Stimulated activated CD8-positive, alpha-beta memory T cell treated with anti-CD3 and anti-CD28 coated beads, Interleukin-15, amount 100 ng/mL, for 24 hours (primary cell): ENCODE measurements at places on chromosomes 11 and 22.

DNA sequence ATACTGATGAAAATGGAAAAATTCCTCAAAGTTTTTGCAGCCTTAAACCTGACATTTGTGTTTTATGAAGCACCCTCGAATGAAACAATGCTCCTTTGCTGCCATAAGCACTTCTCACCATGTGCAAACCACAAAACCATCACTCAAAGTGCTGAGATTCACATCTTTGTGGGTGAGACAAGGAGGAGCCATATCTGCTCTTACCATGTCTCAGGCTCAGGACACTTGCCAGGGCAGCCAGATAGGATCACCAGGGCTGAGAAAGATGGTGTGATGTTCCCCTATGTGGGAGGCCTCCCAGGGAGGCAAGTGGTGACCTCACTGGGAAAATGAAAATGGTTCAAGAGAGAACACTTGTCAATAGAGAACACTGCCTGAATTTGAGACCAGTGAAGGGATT, 120.4 kb downstream of the CCDC34 start:
- DNase-seq, result no peak

DNA sequence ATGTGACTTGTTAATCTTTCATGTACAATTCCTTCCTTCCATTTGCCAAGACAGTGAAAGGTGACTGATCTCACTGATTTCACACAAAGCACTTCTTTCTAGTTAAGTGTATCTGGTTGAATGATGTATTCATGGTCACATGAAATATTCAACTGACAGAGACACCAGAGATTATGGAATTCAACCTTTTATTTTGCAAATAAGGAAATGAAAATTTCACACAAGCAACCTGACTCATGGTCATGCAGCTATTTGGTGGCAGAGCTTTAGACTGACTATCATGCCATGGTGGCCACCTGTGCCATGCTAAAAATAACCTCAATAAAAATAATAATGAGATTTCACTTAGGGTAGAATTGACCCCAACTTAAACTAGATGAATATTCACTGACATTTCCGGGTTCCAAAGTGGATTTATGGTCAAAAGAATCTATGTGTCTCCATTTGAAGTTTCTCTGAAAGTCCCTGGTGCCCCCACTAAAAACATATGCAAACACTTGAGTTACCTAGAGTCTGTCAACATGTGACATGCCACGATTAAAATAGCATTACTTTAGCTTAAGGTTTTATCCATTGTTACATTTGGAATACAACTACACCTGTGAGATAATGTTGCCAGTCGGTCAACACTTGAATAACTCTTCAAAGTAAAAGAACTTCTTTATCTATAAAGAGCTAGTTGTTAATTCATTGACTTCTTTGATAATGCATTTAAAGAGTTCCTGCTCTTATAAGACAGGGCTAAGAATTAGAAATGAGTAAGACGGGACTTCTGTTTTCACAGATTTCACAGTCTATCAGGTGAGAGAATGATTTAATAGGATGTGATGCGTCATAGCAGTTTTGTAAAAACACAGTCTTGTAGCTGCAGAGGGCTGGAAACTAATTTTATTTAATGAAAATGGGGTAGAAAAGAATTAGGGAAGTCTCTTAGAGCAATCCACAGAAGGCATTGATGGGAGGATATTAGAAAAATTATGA, 94.6 kb upstream of the OR9G4 start:
- DNase-seq, result no peak

DNA sequence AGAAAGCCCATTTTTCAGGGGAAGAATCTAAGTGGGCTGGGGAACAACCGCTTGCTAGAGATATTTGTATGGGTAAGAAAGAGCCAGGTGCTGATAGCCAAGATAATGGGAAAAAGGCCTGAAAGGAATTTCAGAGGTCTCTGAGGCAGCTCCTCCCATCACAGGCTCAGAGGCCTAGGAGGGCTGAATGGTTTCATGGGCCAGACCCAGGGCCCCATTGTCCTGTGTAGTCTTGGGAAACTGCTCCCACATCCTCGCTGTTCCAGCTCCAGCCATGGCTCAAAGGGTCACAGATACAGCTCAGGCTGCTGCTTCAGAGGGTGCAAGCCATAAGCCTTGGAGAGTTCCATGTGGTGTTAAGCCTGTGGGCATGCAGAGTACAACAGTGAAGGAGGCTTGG, 73.2 kb upstream of the ARHGAP20 start:
- DNase-seq, result no peak

DNA sequence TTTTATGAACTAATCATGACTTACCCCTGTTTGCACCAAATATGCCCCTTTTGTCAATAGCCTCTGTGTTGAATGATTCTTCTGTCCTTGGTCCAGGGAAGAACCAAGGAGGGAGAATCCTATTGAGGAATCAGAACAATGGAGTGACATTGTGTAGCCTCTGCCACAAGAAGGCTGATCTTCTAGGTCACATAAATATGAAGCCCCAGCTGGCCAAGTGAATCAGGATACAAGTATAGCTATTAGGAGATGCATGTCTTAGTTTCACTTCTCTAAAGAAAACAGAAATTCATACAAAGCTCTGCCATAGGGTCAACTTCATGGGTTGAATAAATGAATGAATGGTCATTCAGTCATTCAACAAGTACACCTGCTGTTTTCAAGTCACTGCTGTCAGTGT, 118.2 kb upstream of the BLID start:
- DNase-seq, result no peak

DNA sequence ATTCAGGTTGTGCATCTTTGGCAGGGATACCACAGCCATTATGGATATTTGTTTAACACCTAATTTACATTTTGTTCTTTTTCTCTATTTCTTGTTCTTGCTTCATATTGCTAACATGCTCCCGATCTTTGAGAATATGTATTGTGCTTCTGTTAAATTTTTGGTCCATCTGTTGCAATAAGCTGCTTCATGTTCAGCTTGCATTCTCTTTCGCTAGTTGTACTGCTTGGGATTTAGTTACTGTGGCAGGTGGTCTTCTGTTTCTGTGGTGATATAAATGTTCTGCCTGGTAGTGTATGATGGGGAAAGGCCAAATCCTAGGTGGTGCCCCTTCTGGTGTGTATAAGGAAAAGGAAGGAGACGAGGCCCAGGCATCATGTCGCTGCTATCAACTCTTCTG, 140.2 kb downstream of the SPON1 start:
- DNase-seq, result no peak

DNA sequence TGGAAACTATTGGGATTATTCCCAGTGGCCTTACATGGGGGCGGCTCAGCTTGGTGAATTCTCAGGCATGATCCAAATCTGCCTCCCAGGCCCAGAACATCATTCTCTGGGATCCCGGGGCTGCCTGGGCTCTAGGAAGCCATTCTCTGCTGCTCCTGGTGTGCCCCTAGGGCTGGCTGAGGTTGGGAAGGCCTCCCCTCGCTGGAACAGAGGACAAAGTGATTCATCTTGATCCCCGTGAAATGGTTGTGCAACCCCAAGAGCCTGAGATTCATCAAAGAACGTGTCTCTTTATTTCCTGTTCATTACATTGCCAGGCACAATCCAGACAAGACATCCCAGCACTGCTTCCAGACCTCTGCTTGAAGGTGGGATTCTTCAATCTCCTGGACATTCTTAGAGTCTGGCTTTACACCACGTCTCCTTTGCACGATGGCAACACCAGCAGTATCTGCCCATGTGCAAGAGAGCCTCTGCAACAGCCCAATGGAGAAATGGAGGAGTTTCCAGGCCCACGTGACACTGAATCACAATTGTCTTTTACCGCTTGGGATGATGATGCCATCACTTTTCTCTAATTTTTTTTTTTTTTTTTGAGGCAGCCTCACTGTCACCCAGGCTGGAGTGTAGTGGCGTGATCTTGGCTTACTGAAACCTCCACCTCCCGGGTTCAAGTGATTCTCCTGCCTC, 52.3 kb downstream of the TST start:
- no peak for DNase-seq

GRCh38 chr11:33948494-33948893, 56.6 kb upstream of the LMO2 start:
- DNase-seq, result no peak

DNA sequence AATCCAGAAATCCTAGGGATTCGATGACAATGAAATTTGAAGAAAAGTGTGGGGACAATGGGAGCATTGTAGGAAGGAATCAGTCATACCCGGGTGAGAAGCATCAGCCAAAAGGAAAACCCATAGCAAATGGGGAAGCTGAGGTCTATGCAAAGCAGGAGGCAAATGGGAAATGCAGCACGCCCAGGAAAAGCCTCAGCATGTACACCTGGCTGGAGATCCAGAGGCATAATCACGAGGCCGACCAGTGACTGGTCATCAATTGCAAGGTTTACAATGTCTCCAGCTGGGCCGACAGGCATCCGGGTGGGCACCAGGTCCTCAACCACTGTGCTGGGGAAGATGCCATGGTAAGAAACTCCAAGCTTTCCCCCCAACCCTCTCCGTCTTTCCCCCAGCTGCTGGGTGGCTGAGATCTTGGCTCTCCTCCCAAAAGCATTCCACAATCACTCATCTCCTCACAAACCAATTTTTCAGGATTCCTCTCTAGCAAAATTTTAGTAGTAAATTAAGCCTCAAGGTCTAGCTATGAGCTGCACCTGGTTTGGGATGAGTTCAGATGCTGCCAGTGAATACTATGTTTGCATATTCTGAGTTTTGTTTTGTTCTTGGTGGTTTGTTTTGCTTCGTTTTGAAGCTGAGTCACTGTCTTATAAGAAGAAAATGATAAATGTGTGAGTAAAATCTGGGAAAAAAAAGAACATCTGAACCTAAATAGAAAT, 98.0 kb upstream of the OR5AK2 start:
- DNase-seq, result no peak

GRCh38 chr11:70079691-70080090, 1.6 kb downstream of the ANO1 start:
- no peak for DNase-seq

- DNase-seq, result no peak
Measured at GRCh38 chr11:13327421-13327820, 49.8 kb downstream of the BMAL1 start.

DNA sequence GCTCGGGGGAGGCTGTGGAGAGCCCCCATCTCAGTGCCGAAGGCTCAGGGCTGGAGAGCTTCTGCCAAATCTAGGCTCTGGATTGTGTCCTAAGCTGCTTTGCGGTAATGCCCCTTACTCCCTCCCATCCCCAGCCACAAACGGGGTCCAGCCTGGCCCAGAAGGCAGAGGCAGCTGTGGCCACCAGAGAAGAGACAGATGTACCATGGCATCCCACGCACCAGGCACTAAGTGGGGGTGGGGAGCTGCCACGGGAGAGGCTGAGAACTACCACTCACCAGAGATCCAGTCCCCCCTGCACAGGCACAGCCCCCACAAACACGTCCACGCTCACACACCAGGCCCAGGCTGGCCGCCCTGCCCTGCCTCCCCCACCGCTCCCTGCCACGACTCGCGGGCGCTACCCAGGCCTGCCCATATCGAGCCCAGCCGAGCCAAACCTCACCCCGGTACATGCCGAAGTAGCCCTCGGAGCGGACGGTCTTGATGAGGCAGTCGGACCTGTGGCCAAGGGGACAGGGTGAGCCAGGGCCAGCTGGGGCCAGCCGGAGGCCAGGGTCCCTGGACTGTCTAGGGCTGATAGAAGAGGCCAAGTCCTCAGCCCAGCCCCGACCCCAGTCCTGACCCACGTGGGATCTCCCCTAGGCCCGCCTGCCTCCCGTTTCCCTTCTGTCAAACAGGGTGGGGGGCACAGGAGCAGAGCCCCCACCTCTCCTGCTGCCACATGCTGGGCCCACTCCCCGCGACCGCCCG, 3.9 kb downstream of the SLC25A22 start:
- no peak for DNase-seq

- no peak for DNase-seq
Measured at GRCh38 chr11:25065746-25066145, 568.9 kb downstream of the LUZP2 start.

- DNase-seq, result no peak
Measured at GRCh38 chr11:15843309-15843872, 513.0 kb downstream of the SOX6 start.

DNA sequence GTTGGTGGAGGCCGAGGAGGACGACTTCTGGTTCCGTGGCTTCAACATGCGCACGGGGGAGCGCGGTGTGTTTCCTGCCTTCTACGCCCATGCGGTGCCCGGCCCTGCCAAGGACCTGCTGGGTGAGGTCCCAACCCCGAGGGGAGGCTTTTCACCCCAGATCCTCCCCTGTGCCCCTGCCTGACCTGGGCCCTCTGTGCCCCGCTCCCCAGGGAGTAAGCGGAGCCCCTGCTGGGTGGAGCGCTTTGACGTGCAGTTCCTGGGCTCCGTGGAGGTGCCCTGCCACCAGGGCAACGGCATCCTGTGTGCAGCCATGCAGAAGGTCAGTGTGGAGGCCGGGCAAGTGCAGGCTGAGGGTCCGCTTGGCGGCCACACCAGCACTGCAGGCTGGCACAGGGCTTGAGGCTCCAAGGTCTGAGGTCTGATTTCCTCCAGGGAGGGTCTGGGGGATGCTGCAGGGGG, 5.1 kb downstream of the MAPK8IP2 start:
- no peak for DNase-seq

DNA sequence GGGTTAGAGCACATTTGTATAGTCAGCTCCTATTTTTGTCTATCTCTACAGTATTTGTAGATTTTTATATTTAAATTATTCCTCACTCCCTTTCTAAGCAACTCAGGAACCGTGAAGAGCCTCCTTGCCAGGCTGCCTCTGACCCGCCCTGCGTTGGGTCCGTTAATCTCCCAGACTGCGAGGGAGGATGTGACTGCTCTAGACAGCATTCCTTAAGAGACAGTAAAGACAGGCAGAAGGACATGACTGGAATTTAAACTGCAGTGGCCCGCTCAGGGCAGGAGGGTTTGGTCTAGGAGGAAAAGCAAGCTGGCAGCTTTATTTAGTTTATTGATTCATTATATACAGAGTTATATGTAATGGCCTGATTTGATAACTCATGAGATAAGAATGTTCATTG, 413.7 kb downstream of the TMEM135 start:
- DNase-seq, result no peak
